GM19239 (cell line): ENCODE measurements at places on chromosomes 7 and 10.

DNA sequence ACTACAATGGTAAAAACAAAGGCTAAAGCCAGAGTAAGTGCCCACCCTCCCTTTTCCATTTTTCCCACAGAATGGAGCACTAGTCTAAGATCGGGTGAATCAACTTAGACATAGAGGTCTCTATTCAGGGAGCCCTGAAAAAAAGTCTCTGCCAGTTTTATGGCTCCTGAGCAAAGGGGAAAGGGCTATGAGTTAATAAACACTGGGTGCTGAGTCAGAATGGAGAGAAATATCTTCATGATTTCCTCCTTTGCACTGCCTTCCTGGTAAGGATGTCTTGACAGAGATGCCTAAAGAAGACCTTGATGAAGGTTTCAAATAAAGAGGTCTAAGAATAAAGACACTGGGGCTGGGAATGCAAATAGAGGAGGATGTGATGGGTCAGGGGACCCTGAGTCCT, 607.4 kb upstream of the MBL2 start:
- no peak for DNase-seq

GRCh38 chr7:94943134-94943533, 35.7 kb downstream of the PPP1R9A start:
- no peak for DNase-seq

DNA sequence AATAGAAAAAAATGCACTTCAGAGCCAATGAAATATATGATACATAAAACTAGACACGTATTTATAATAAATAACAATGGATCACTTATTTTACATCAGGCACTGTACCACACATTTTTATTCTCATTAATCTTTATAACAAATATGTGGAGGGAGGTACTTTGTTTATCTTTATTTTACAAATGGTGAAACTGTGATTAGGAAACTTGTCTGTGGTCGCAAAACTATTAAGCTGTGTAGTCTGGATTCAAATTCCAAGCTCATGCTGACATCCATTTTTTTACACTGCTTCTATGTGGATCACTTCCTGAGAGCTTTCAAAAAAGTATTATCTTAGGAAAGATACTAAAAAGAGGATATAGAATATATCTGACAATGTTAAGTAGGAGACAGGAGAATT, 978.6 kb downstream of the SORCS1 start:
- no peak for DNase-seq

DNA sequence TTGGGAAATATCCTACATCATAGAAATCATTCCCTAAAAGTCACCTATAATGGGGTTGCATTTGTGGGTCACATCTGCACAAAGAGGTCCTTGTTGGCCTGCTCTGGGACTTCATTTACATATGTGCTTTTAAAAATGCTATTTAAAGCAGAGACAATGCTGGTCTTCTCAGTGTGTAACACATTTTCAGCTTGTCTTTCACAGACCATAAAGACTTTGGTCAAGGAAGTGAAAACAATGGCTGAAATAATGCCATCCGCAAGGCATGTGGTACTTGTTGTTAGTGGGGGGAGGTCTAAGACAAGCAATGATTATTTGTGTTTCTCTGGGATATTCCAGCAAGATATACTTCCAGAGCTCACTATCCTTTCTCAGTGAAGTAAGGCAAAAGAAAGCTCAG, 84.6 kb upstream of the PDLIM1 start:
- DNase-seq, result no peak

DNA sequence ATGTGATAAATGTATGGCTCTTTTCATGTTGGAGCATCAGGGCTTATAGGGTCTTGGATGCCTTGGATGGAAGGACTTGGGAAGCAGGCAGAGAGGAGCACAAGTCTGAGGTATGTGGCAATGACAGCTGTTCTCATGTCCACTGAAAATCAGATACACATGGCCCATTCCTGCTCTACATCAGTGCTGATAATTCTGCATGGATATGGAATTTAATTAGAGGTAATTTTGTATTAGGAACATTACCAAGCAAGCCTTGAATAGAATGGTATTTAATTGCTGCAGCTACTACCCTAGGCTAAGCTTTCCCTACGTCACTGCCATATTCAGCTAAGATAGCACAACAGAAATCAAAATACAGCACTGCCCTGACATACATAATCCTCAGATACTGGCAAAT, 299.6 kb downstream of the LHFPL3 start:
- DNase-seq, result no peak

DNA sequence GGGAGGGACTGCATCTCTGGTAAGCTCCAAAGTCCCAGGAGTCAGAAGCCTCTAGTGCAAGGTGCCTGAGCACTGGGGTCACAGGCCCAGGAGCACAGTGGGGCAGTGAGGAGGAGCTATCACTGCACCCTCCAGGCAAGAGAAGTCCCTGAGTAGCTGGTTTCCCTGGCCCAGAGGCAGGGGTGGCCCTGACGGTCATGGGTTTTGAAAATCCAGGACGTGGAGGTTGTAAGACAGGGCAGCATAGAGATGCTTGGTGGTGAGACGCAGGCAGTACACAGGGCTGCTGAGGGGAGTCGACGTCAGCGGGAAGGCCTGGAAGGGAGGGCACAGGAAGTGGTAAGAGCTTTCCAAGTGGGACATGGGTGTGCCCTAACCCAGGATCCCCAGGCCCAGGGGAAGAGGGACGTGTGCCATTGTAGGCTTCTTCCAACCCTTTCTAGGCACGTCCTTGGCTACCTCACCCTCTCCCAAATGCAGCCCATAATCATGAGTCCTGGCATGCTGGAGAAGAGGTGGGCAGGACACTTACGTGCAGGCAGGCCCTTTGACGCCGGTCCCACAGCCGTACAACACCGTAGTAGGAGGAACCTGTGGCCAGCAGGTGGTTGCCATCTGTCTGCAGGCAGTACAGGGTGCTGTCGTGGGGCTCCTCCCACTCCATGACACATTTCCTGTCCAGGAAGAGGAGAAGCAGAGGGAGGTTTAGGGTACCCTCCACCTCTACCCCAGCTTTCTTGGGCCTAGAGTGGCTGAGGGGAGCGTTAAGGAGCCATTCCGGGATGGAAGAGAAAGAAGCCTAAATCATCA, 23.2 kb downstream of the DPCD start:
- no peak for DNase-seq

DNA sequence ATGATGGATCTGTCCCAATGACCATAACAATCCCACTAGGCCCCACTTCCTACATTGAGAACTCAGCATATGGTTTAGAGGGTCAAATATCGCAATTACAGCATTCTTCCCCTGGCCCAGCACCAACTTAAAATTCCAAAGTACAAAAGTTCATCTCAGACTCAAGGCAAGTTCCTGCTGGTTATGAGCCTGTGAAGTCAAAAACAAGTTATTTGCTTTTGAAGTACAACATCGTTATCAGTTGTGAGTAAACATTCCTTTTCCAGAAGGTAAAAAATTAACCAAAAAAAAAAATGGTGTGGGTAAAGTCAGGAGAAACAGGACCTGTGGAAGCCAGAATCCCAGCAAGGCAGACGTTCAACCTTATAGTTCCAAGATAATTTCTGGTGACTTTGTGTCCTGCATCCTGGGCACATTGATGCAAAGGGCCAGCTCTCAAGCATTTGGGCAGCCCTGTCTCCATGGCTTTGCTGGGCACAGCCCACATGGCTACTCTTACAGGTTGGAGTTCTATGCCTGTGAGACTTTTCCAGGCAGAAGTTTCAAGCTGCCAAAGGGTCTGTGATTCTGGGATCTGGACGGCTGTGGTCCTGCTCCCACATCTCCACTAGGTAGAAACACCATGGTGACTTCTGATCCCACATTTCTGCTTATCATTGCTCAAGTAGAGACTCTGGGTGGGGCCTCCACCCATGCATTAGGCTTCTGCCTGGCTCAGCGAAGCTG, 37.5 kb downstream of the AKR1C8 start:
- no peak for DNase-seq

DNA sequence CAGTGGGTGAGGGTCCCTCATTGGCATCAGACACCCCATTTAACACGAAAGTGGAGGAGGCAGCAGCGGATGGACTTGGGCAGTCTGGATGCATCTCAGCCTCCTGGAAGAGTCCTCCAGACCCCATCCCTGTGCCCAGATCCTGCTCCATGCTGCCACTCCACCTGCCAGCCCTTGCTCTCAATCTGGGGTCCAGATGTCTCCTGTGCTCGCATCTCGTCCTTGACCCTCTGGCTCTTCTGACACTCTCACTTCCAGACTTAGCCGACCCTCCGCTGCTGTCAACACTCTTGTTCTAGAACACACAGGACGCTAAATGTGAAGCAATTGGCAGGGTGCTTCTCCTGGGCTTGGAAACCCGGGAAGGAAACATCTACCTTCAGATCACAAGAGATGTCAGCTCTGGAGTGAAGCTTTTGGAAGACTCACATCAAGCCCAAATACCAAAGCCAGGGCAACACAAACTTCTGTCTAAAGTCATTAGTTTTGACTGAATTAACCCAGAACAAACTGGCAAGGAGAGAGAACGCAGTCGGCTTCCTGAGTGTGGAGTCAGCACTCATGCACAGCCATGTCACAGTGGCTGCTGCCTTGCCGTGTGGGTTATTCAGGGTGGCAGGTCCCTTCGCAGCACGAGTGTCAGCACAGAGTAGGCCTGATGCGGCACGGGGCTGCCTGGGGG, 379.1 kb downstream of the TCERG1L start:
- no peak for DNase-seq

DNA sequence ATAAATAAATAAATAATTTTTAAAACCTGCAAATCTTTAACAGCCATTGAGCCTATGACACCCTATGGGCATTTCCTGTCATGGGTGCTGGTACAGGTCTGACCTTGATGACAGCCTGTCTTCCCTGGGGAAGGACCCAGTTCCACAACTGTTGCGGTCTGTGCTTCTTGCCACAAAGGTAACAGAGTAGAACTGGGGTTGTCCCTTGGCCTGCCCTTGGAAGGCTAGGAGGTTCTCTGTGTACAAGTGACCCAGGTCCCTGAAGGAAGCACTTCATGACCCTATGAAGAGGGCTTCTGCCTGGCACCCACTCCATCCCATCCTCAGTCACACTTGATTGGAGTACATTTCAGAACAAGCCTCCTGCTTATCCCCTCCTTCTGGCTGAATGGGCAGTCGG, 66.9 kb downstream of the OGDH start:
- DNase-seq, result no peak

DNA sequence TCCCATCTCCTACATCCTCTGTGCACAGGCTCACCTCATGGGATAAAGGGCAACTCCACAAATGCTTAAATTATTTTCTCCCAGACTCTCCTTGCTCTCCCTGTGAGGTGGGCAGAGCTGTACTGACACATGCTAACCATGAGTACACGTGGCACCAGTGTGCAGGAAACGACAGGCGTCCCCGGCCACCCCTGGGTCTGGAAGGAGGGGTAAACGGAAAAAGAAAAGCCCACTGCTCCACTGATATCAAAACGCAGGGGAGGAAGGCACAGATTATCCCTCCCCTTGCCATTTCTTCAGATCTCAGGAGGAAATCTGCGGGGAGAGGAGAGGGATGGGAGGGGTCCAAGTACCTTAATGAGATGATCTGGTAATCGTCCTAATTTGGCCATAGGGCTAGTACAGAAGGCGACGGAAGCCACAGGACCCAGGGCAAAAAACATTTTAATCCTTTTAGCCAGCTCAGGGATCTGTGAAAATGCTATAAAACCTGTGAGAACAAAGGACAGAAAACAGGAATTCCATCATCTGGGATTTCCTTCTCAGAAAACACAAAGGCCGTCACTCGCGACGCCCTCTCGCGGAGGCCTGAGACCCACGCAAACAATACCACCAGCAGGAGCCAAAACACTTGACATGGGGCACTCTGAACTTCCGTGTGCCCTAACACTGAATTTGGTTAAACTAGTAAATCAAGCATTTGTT, 17.8 kb upstream of the CH25H start:
- no peak for DNase-seq

- DNase-seq, result no peak
Measured at GRCh38 chr7:111018960-111019736, 71.8 kb upstream of the LRRN3 start.

GRCh38 chr10:56472978-56473377, 111.9 kb upstream of the ZWINT start:
- DNase-seq, result no peak

DNA sequence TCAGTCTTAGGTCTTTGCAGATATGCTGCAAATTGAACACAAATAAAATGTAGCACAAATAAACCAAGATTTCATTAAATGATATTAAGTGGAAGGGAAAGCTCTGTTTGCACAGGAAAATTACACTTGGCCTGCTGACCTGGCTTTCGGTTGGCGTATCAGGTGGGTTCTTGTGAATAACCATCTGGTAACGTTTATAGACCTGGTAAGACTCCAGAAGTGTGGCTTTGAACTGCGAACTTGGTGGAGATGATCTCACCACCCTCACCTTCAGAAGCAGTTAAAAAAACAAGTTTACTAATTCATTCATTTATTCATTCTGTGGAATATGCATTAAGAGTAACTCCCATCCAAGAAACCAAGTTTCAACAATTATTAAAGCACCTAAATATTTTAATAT, 28.1 kb downstream of the ATE1 start:
- DNase-seq, result no peak

DNA sequence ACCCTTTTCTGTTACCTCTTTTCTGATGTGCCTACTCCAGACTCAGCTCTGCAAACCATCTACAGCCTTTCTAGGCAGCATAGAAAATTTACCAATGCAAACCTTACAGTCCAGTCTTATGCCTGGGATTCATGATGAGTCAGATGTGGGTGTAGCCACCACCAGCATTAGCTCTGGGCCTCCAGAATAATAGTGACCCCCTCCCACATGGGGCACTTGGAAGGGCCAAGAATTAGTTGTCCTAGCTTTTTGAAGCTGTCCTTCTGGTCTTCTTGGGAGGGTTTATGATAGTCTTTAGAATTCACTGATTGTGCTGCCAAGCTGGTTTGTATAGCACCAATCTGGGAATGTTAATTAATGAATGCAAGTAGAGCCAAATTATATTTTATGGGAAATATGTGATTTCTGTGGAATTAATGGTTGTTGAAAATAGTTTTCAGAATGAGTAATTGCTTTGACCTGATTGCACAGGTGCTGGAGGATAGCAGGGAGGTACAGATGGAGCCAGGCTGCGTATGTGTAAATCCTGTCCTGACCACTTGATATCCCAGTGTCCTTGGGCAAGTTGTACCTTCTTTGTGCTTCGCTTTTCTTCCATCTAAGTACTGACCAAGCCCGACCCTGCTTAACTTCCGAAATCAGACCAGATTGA, 94.8 kb downstream of the CPED1 start:
- no peak for DNase-seq

DNA sequence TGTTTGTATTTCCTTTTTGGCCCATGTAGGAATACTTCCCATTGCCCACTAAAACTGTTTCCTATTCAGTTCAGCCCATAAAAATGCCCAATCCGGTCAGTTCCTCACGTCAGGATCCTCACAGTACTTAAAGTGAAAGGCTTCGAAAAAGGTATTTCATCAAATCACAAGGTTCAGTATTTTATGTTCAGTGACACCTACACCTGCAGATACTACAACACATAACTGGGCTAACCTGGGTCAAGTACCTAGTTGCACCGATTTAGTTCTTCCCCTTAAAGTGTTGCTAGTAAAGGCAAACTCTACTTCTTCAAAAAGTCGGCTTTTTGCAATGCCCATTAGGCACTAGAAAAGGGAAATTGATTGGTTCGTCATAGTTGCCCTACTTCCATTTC, 1.1 kb downstream of the SNX13 start:
- no peak for DNase-seq

- DNase-seq, result no peak
Measured at GRCh38 chr7:94933256-94933990, 26.0 kb downstream of the PPP1R9A start.
